ENCODE measurements at places on chromosomes 7 and 10. TPM values are rescaled to one million over a fixed set of nuclear protein-coding genes. Genes with fewer than 3 reads are reported as not detected.

The AEBP1 gene
- 65.4 TPM for polyA plus RNA-seq

The RADIL gene
- 2.9 TPM for polyA plus RNA-seq

The AMZ1 gene
- polyA plus RNA-seq, result 0.29 TPM

The SPDYE8 gene
- polyA plus RNA-seq, result 0.20 TPM

The GPR26 gene
- polyA plus RNA-seq, result not detected

The PRPS1L1 gene
- not detected for polyA plus RNA-seq

The CYP17A1 gene
- polyA plus RNA-seq, result 1.1 TPM

The BUD31 gene
- polyA plus RNA-seq, result 68.8 TPM

The AKR1C8 gene
- not detected for polyA plus RNA-seq

The COL13A1 gene
- 8.7 TPM for polyA plus RNA-seq

The TMEM176B gene
- polyA plus RNA-seq, result 14.4 TPM

The ATRNL1 gene
- 0.71 TPM for polyA plus RNA-seq

The YAE1 gene
- polyA plus RNA-seq, result 23.2 TPM

The ADD3 gene
- 88.6 TPM for polyA plus RNA-seq

The HMX3 gene
- polyA plus RNA-seq, result not detected

The RBP3 gene
- polyA plus RNA-seq, result 0.09 TPM

The TAC1 gene
- 1.1 TPM for polyA plus RNA-seq

The CPED1 gene
- polyA plus RNA-seq, result 8.4 TPM

The C10orf105 gene
- polyA plus RNA-seq, result 0.06 TPM
